GM23338 (cell line): ENCODE measurements at places on chromosomes 16 and 17. TPM values are rescaled to one million over a fixed set of nuclear protein-coding genes. Genes with fewer than 3 reads are reported as not detected.

Gene AHSP
- 2.0 and 2.1 TPM in 2 replicates for polyA plus RNA-seq

Gene KRTAP2-2
- polyA plus RNA-seq = not detected in 2 replicates

Gene IGF2BP1
- polyA plus RNA-seq = 66.1 and 68.6 TPM in 2 replicates

Gene TMED6
- 0.29 and 1.3 TPM in 2 replicates for polyA plus RNA-seq

Gene NXN
- 31.8 and 36.2 TPM in 2 replicates for polyA plus RNA-seq

Gene EME1
- polyA plus RNA-seq = 14.4 and 14.7 TPM in 2 replicates

Gene RAPGEFL1
- 5.0 and 6.7 TPM in 2 replicates for polyA plus RNA-seq

Gene ARL5C
- not detected in 2 replicates for polyA plus RNA-seq

Gene NTN1
- 0.57 and 0.64 TPM in 2 replicates for polyA plus RNA-seq

Gene NPB
- 2.7 and 3.6 TPM in 2 replicates for polyA plus RNA-seq

GRCh38 chr17:81961087-81961511 lies at the start of gene NOTUM:
Gene NOTUM (minus strand): TSS chr17:81961187. CDS start chr17:81960909, 278 bp downstream.
- H3K36me3 ChIP-seq = no peaks in the 10 kb centered on the region
- peaks cover 89% of the 10 kb centered on the region for H3K27me3 ChIP-seq
- DNase-seq = peak; percentile 79
- H3K27ac ChIP-seq = no peak within 1 kb of the TSS
- H3K4me3 ChIP-seq = peak within 1 kb of the TSS; percentile 56

GRCh38 chr16:20089246-20089965 lies 15.7 kb upstream of the GPR139 start:
- 0 out of 2 replicates have a peak, but pooled peaks cover 3% of the 10 kb centered on the region for H3K4me1 ChIP-seq
- DNase-seq = no peak
- no peaks in the 10 kb centered on the region for H3K36me3 ChIP-seq

DNA sequence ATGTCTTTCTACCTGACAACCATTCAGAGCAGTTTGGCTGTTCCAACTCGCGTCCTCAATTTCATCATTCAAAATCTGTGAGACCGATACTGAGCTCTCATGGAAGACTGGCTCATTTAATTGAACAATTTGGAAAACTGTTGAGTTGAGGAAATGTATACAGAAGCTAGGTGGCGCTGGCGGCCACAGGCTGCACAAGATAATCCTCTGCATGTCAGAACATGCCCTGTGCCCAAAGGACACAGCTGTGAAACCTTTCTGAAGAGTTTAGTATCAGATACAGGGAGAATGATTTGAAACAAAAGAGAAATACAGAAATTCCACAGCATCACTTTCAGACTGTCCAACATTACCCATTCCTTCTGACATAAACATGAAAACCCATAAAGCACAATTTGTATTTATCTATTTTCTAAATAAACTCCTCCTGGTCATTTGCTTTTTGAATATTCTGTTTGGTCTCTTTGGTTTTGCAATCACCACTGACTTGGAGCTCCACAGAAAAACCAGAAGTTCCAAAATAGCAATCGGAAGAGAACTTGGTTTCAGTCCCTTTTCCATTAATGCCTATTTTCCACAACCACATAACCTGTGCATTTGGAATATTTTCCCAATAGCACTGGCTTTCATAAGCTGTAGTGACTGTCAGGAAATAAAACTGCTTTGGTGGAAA lies 192.8 kb downstream of the MAP2K6 start:
- H3K27me3 ChIP-seq = no peaks in the 10 kb centered on the region
- H3K4me1 ChIP-seq = peaks cover 4% of the 10 kb centered on the region; the same call in 1 of the 2 replicates
- H3K4me3 ChIP-seq = no peak overlapping the region
- peak overlapping the region; percentile 8; the same call in 1 of the 2 replicates for H3K27ac ChIP-seq
- no peaks in the 10 kb centered on the region for H3K36me3 ChIP-seq
- DNase-seq = peak; percentile 80

GRCh38 chr16:87463722-87464690 lies 28.8 kb downstream of the ZCCHC14 start:
- no peaks in the 10 kb centered on the region for H3K36me3 ChIP-seq
- H3K27ac ChIP-seq = peak overlapping the region; percentile 79
- H3K27me3 ChIP-seq = no peaks in the 10 kb centered on the region
- H3K4me3 ChIP-seq = no peak overlapping the region

DNA sequence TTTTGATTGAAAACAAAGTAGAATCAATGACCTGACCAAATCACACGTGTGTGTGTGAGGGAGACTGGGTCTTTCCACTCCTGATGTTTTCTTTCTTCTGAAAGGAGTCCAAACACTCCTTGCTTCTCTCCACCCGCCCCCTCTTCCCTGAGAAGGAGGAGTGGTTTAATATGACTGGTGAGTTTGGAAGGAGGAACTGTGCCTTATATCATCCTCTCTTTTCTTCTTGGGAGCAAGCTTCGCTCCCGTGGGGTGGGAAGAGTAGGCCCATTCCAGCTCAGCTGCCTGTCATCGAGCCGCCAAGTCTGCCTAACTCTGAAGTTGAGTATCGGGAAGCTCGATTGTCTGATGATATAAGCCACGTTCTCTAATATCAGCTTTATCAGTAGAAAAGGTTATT lies 96.5 kb downstream of the YPEL2 start:
- DNase-seq = no peak
- no peak overlapping the region for H3K27ac ChIP-seq
- H3K36me3 ChIP-seq = no peaks in the 10 kb centered on the region

- H3K27ac ChIP-seq = 0 out of 2 replicates have a peak overlapping the region, but pooled peaks have one; percentile 48
- H3K27me3 ChIP-seq = no peaks in the 10 kb centered on the region
- peaks cover 48% of the 10 kb centered on the region for H3K4me1 ChIP-seq
- DNase-seq = no peak
These were observed 21.5 kb downstream of the CFAP20 start for GRCh38 chr16:58107709-58108108.

DNA sequence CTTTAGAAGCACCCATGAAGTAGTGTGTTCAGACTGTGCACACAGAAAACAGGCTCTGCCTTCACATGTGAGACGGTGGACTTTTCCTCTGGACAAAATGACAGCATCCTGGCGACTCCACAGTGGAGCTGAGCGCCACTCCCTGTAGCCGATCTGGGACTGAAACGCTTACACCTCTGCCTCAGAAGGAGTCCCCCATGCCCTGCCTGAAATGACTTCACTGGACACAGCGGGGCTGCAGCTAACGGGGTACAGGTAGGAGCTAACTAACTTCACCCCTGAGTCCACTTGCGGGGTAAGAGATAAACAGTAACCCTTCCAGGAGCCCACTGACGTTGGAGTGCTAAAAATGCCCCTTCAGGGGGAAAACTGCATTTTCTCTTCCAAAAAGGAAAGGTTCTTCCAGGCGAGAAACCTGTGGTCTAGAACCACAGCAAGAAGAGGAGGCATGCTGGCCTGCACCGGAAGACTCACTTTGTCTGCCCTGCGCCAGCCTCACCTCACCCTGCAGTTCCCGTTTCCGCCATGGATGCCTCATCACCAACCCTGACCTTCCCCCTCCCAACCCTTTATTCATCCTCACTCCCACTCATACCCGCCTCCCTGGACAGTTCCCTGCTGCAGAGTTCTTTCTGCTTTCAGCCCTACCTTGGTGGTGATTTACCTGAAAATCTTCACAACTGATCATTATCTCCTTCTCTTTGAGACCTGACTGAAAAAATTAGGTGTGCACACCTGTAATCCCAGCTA lies 19.4 kb upstream of the ENDOV start:
- H3K36me3 ChIP-seq = no peaks in the 10 kb centered on the region
- 0 out of 2 replicates have a peak overlapping the region, but pooled peaks have one; percentile 55 for H3K27ac ChIP-seq
- H3K27me3 ChIP-seq = no peaks in the 10 kb centered on the region
- H3K4me3 ChIP-seq = no peak overlapping the region
- no peaks in the 10 kb centered on the region; the same call in 1 of the 2 replicates for H3K4me1 ChIP-seq
- DNase-seq = peak; percentile 54

- no peak for DNase-seq
- H3K4me1 ChIP-seq = no peaks in the 10 kb centered on the region; the same call in 1 of the 2 replicates
- H3K36me3 ChIP-seq = no peaks in the 10 kb centered on the region
- peaks cover 13% of the 10 kb centered on the region; the same call in 1 of the 2 replicates for H3K27me3 ChIP-seq
These were observed 910 bp downstream of the ITGAL start for GRCh38 chr16:30473231-30474073.

DNA sequence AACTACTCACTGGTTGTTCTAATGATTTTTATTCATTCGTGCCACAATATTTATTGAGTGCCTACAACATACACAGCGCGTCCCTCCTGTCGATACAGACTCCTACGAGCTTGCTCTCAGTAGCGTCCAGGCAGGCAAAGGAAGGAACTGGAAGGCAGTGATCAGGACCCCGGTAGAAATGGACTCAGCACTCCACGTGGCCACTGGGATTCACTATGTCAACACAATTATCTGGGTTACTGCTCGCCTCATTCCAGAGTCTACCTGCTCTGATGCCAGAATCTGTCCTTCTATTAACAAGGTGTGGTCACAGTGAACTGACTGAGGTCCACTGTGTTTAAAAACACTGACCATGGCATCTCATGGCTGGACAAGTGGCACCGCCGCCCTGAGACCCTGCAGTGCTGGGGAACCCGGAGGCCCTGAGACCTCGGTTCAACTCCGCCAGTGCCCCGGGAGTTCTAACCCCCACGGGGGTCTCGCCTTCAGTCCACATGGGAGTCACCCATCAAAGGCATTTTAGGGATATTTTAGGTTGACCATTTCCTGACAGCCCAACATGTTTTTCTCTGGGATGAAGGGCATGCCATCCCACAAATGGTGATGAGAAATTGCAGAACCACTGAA lies 71.4 kb downstream of the ZFHX3 start:
- no peak overlapping the region for H3K4me3 ChIP-seq
- no peaks in the 10 kb centered on the region for H3K27me3 ChIP-seq
- no peaks in the 10 kb centered on the region for H3K36me3 ChIP-seq
- no peaks in the 10 kb centered on the region for H3K4me1 ChIP-seq
- no peak overlapping the region for H3K27ac ChIP-seq

DNA sequence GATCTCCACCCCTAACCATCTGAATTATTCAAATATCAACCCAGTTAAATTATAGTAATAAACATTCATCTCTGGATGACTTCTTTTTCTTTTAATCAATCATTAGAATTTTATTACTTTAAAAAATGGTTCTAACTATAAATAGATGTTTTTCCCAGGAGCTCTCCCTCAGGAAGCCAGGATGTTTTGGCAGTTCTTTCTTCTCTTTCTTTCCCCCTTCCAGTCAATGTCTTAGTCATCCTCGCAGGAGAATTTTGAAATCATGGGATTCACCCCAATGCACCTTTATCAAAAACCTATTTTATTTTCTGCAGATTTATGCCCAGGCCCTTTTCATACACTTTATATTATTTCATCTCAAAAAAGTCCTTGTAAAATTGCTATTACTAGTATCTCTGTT lies 711.6 kb downstream of the CDH11 start:
- H3K36me3 ChIP-seq = no peaks in the 10 kb centered on the region
- no peak for DNase-seq
- H3K4me3 ChIP-seq = no peak overlapping the region

GRCh38 chr17:61087024-61087423 lies 312.6 kb upstream of the TBX2 start:
- H3K4me1 ChIP-seq = no peaks in the 10 kb centered on the region
- no peak overlapping the region for H3K27ac ChIP-seq
- no peak for DNase-seq
- H3K36me3 ChIP-seq = no peaks in the 10 kb centered on the region
- no peak overlapping the region for H3K4me3 ChIP-seq

- no peak for DNase-seq
- no peak overlapping the region for H3K27ac ChIP-seq
- H3K27me3 ChIP-seq = no peaks in the 10 kb centered on the region
These were observed 48.5 kb upstream of the IRF8 start for GRCh38 chr16:85850344-85850880.

- H3K4me1 ChIP-seq = no peaks in the 10 kb centered on the region
- no peak overlapping the region for H3K27ac ChIP-seq
- no peaks in the 10 kb centered on the region for H3K27me3 ChIP-seq
- H3K36me3 ChIP-seq = no peaks in the 10 kb centered on the region
- H3K4me3 ChIP-seq = no peak overlapping the region
- DNase-seq = no peak
These were observed 11.0 kb upstream of the BEAN1 start for GRCh38 chr16:66416136-66416535.

DNA sequence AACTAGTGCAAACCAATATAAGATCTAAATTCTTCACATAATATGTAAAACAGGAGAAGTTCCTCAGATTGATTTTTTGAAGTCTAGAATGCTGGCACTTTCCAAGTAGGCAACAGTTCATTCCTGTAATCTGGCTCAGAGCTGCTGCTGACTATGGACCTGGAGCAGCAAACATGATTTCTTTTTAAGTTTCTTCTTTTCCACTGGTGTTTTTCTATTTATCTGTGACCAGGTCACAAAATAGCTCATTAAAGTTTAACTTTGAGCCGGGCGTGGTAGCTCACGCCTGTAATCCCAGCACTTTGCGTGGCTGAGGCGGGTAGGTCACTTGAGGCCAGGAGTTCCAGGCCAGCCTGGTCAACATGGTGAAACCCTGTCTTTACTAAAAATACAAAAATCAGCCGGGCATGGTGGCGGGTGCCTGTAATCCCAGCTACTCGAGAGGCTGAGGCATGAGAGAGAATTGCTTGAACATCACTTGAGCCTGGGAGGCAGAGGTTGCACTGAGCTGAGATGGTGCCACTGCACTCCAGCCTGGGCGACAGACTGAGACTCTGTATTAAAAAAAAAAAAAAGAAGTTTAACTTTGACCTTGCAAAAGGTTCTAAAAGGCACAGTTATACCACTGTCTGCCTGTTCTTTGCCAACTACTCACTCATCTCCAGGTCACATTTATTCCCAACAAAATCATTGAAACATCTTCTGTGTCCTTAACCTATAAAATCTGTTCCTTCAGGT lies 29.4 kb upstream of the SLC13A2 start:
- H3K4me3 ChIP-seq = no peak overlapping the region
- DNase-seq = no peak
- H3K27ac ChIP-seq = no peak overlapping the region
- H3K36me3 ChIP-seq = no peaks in the 10 kb centered on the region
- no peaks in the 10 kb centered on the region for H3K27me3 ChIP-seq
- H3K4me1 ChIP-seq = no peaks in the 10 kb centered on the region

GRCh38 chr17:5780476-5780875 lies 196.2 kb upstream of the NLRP1 start:
- no peaks in the 10 kb centered on the region for H3K36me3 ChIP-seq
- H3K27me3 ChIP-seq = no peaks in the 10 kb centered on the region
- H3K27ac ChIP-seq = no peak overlapping the region
- H3K4me1 ChIP-seq = no peaks in the 10 kb centered on the region

GRCh38 chr16:23080329-23080728 lies 68.9 kb downstream of the USP31 start:
- no peak for DNase-seq
- H3K27ac ChIP-seq = no peak overlapping the region
- no peak overlapping the region for H3K4me3 ChIP-seq

DNA sequence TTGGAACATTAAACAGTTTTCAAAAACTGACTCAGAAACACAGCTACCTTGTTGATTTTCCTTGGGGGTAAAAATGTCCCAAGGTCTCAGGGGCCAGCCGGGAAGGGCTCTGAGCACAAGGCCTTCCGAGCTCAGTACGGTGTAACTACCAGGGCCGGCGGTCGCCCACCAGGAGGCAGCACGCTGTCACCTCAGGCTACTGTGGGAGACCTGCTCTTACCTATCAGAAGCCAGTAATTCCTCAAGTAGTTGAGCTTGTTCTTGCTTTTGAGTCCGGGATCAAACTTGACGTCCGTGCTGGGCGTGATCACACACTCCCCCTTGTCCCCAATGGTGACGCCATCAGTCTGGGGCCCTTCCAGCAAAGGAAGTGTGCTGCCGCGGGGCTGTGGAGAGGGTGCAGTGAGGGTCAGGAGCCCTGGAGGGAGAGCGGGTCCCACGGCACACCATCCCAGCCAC lies 43.4 kb upstream of the ICAM2 start:
- peak; percentile 86 for DNase-seq
- no peaks in the 10 kb centered on the region for H3K36me3 ChIP-seq
- 0 out of 2 replicates have a peak overlapping the region, but pooled peaks have one; percentile 23 for H3K4me3 ChIP-seq
- peak overlapping the region; percentile 26; the same call in 1 of the 2 replicates for H3K27ac ChIP-seq

- no peaks in the 10 kb centered on the region for H3K36me3 ChIP-seq
- no peak for DNase-seq
- no peaks in the 10 kb centered on the region for H3K4me1 ChIP-seq
- no peaks in the 10 kb centered on the region for H3K27me3 ChIP-seq
- H3K27ac ChIP-seq = no peak overlapping the region
These were observed 8.8 kb upstream of the TMEM238L start for GRCh38 chr17:10812674-10813073.
